RPMI7951 (cell line): ENCODE measurements at places on chromosomes 3 and 15. TPM values are rescaled to one million over a fixed set of nuclear protein-coding genes. Genes with fewer than 3 reads are reported as not detected.

The ECE2 gene
- total RNA-seq = not detected in 2 replicates

The ENTPD3 gene
- not detected in 2 replicates for total RNA-seq

The TRPM1 gene
- not detected in 2 replicates for total RNA-seq

The GATM gene
- total RNA-seq = 0.68 and 1.4 TPM in 2 replicates

The ITIH3 gene
- not detected in 2 replicates for total RNA-seq

DNA sequence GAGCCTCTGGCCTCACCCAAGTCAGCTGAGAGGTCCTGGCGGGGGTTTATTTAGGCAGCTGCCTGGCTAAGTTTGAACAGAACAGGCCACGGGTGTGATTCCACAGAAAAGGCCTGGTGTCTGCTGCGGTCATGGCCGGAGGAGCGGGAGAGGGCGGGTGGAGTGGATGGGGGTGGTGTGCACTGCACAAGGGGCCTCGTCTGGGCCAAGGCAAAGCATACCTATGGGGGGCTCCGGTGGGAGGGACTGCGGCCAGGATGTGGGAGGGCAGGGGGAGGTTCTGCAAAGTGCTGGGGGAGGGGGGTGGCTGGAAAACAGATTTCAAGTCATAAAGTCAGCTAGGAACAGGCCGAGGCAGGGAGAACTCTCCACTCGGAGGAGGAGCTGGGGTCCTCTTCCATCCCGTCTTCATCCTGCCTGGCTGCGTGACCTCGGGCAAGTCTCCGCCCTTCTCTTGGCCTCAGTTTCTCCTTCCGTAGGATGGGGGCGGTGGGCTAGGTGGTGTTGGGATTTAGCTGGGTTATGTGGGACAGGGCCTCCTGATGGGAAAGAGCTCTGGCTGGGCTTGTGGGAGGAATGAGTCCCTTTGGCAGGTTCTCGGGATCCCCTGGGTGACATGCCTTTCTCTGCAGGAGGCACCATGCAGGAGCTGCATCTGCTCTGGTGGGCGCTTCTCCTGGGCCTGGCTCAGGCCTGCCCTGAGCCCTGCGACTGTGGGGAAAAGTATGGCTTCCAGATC lies 878 bp downstream of the ISLR start:
- DNase-seq = no peak

DNA sequence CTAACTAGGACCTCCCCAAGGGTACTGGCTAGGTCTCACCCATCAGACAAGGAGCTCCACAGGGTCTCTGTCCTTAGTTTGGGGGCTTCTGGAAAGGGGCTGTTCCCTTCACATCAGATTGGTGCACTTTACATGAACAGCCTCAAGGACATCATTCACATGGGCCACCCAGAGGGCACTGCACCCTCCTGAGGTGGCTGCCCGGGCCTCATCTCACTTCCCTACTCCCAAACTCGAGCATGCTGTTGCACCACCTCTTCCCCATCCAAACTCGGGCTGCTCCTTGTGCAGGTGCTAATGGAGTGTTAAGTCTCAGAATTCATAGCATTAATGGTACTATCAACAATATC lies 48.1 kb downstream of the RAB11A start:
- DNase-seq = no peak

- no peak for DNase-seq
Measured at GRCh38 chr15:81492969-81493645, 119.1 kb upstream of the TMC3 start.

DNA sequence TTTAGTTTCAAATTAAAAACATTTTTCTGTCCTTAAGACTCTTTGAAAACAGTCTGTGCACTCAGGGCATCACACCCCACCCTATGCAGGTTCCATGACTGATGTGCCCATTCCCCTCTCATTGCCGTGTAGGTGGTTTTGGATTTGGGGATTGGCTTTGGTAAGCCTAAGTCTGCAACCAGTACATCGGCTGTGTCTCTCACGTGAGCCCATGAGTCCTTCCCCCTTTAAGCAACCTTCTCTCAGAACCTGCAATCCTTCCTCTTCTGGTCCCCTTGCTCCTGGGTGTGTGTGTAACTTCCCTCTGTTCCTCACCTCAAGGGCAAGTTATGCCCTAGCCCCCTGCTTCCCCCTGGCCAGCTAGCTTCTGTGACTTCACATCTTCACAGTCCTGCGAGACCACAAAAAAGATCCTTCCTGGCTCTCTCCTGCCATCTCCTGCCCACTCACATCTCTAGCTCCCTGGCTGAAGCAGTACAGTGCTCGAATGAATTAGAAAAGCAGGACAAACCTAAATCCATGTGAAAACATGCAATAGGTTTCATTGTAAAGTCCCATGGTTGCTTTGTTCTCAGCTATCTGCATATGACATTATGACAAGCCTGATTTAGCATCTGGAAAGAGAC lies 126.7 kb downstream of the UACA start:
- peak; percentile 40 for DNase-seq

DNA sequence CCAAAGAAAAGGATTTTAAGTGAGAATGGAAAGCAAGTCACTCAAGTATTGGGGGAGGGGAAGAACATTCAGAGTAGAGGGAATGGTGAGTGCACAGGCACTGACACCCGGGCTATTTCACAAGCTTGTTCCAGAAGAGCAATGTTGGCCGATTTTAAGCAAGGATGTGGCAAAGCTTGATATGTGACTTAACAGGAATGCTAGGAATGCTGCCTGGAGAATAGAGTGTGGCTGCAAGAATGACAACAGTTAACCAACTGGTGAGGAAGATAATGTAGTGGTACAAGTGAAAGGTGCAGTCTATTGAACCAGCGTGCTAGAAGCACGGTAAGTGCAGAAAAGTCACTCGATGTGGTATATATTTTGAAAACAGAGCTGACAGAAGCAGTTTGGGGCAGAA lies 6.2 kb upstream of the CCDC80 start:
- peak; percentile 89 for DNase-seq

- DNase-seq = no peak
Measured at GRCh38 chr15:26736502-26737248, 36.2 kb downstream of the GABRB3 start.
